ENCODE measurements at places on chromosomes 2 and 18.

DNA sequence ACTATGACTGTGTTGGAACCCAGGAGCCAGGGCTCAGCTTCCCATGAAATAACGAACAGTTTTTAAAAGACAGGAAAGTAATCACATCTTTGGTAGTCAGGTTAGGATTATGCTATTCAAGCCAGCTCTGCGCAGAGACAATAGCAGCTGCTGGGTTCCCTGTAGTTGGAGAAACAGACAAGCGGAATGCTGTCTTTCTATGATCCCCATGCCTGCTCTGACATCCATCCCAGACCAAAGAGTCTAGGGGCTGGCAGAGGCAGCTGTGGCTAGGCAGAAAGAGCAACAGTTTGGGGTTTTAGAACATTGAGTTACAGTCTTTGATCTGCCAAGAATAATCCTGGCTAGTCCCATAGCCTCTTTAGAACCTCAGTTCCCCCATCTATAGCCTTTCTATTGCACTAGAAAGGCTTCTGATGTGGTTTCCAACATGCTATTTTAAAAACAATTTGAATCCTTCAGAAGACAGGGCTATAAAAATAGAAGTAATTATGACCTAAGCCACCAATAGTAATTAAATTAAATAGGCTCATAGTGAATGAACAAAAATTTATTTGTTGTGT, 146.8 kb downstream of the MTX2 start:
- no peak for DNase-seq

DNA sequence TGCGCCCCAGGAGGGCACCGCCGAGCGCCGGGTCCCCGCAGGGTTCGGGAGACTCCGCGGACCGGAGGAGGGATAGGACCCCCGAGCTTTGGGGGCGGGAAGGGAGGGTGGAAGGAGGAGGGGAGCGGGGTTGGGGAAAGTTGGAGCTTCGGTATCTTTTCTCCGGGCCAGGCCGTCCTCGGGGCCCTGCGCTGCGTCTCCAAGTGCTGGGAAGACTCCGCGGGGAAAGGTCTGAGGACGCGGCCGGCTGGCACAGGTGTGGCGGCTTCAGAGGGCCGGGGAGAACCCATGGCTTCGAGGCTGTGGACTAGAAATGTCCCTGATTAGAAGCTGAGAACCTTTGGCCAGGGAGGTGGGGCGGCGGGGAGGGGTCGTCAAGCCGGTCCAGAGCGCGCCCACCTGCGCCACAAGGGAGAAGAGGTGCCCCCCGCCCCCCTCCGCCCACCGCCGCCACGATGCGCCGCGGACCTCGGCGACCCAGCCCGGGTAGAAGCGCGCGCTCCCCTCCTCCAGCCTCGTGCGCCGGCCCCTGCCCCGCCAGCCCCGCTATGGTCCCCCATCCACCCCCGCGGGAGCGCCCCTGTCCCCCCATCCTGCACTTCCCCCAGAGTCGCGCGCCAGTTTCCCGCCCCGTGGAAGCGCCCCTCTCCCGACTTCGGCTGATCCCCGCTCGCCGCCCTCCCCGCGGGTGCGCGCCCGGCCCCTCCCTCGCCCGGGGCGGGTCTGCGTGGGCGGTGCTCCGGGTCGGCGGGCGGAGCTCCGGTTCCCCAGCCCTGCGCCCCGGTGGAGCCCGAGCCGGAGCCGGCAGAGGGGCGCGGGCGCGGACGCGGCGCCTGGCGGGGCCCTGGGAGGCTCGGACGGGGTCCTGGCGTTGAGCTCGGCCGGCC, at the start of gene SNTG2:
Gene SNTG2, plus strand, starts transcription at position 770 of the 887 bp plus-strand sequence. CDS start 148 bp downstream, outside the sequence.
- peak; percentile 55 for DNase-seq

GRCh38 chr2:193929131-193929530, 1727.9 kb upstream of the SLC39A10 start:
- no peak for DNase-seq

GRCh38 chr2:241741016-241741415, 6.6 kb downstream of the D2HGDH start:
- no peak for DNase-seq

DNA sequence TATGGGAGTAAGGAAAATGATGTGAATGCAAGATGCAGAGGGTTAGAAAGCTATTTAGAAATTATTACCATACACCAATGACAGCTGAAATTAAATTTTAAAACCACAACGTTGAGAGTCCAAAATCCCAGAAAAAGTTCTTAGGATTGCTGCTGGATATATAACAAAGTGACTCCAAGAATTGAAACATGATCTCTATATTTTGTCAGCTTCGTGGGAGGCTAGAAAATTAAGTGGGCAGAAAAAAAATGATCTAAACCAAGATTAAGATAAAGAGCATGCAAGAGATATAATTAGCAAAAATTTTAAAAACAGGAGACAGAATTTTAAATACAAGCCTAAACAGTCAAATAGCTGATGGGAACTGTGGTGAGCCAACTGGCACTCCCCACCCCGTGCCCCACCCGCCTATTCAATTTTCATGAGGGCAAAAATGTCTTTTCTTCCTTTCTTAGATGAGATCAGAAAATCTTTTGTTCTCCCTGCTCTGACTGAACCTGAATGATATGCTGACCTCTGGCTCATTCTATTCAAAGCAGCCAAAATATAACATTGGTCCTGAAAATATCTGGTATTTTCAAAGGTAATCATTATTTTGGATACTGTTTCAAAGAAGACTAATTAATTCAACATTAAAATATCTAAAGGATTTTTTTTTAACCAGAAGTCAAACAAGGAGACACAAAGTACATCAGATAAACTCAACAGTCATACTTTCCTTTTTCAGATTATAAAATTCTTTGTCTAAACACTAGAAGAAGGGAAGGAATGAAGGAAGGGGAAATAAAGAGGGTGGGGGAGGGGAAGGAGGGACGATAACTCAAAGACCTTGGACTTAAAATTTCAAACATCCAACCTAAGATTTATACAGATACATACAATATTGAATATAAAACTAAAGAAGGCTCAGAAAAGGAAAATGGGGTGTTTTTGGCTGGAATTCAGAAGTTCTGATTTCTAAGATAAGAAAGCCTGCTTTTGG, 12.2 kb downstream of the KANSL3 start:
- no peak for DNase-seq

DNA sequence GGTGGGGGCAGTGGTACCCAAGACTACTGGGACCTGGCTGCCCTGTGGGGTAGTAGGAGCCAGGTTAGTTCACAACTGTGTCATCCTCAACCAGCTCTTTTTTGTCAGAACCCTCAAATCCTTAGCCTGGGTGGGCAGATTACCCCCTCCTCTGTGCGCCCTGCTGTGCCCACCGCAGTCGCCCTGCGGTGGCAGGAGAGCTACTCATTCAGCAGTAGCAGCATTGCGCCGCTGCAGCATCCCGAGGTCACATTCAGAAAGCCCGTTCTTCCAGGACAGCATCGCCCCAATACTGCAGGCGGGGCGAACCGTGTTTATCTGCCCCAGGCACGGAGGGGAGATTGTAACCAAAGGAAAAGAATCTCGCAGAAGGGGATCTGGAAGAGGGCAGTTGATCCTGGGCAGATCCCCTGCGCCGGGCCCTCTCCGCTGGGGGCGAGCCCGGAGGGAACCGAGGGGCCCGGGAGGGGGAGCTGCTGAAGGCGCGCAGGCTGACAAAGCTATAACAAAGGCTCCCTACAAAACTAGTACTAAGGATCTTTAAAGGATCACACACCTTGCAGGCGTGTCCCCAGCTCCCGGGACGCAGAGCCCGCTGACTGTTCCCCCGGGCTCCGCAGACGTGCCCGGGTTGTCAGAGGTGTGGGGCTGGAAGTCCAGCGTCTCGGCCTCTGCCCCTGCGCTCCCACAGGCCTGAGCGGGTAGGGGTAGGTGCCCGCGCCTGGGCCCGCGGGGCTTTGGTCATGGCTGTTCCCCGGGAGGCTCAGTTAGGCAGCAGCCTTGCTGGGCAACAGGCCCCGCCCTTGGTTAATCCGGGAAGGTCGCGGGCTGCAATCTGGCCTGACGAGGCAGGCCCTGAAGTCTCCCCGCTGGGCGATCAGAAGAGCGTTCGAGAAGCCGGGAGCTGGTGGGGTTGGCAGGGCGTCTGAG, 13.2 kb downstream of the POU3F3 start:
- DNase-seq, result no peak

GRCh38 chr18:10552226-10552625, 26.4 kb downstream of the NAPG start:
- DNase-seq, result no peak

GRCh38 chr2:225637259-225637658, 237.7 kb downstream of the NYAP2 start:
- no peak for DNase-seq

GRCh38 chr2:67459761-67460160, 62.6 kb downstream of the ETAA1 start:
- DNase-seq, result no peak

DNA sequence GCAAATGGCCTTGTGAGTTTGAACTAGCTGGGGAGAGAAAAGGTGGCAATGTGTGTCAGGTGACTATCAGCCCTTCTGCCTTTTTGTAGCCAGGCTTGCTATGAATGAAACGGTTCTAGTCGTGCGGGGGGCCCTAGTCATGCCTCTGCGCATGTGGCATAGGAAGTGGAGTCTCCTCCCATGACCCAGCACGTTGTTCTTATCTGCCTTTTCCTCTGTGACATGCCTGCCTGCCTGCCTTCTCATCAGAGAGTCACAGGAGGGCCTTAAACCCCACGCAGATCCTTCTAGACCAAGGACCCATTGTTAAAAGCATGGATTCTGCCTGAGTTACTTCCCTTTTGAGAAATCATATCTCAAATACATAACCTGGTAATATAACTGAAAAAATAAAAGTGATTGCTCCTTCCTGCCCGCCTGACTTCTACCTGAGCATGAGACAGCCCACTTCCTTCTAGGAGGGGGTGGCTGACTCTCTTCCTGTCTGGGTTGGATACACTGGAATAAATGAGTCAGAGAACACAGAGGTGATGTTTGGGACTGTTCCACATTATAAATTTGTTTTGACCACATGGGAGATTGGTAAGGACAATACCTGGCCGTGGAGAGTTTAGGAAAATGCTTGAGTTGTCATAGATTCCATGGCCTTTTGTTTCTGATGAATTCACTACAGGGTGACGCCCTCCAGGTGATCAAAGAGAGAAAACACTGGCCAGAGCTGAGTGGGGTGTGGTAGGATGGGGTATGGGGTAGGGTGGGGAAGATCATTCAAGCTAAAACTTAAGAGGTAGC, 49.8 kb downstream of the FBLN7 start:
- DNase-seq, result peak; percentile 47

DNA sequence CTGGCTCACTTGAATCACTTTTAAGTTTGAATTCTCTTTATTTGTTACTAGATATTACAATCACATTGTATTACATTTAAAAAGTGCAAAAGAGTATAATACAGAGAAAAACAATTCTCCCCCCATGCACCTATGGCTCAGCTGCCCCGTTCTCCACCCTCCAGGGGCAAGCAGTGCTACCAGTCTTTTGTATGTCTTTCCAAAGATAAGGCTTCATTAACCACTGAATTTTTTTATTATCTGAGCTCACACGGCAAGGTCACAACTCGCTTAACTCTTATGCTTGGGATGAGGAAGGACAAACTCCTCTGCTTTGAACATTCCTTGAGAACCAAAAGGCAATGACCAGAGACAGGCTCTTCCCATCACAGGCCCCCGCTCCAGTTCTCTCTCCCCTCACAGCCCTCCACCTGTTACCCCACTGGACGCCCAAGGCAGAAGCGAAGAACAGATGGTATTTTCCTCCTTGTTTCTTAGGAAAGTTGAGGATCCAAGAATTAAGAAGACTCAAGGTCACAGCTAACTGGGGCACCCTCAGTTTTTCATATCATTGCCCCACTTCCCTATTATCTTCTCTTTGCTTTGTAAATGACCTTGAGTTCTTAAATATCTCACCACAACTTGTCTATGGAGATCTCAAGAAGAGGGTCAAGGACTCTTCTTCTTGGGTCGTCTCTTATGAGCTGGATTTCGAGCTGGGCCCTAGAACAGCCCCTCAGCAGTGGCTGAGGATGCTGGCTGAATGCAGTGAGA, 30.1 kb downstream of the SH2D6 start:
- DNase-seq, result no peak

DNA sequence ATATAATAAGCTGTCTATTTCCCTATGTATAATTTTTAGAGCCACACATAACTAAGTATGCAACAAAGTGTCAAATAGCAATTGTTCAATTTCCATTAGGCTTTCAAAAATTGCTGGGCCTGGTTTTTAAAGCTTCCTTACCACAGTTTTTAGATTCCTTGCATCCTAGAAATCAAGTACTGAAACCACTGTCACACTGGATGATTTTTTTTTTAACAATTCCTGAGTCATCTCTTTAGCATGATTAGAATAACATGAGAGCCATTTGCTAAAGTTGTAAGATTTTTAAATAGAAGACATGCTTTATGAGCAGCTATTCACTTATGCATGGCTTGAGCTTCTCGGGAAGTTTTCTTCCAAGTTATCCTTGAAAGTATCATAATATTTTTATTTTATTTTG, 319.5 kb upstream of the NXPH2 start:
- DNase-seq, result no peak
